ENCODE measurements at places on chromosomes 7 and 10.
A peak's percentile ranks its signal among the peaks of the same experiment; 100 is the strongest.

DNA sequence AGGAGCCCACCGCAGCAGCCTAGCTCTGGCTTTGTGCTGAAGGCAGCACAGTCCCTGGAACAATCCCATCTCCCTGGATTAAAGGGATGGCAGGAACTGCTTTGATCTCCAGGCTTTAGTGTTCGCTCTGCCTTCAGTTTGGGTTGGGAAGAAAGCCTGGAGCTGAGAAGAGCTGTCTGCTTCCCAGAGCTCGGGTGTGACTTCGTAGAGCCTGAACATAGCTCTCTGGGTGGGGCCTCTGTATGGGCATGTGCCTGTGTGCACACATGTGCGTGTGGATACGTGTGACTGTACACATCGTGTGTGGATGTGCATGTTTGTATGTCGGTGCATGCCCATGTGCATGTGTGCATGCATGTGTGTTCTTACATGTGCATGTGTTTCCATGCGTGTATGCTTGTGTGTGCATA, 8.7 kb downstream of the ADCY1 start:
- no peak for DNase-seq

- DNase-seq = no peak
These were observed 100.6 kb downstream of the RBM20 start for GRCh38 chr10:110744782-110745181.

DNA sequence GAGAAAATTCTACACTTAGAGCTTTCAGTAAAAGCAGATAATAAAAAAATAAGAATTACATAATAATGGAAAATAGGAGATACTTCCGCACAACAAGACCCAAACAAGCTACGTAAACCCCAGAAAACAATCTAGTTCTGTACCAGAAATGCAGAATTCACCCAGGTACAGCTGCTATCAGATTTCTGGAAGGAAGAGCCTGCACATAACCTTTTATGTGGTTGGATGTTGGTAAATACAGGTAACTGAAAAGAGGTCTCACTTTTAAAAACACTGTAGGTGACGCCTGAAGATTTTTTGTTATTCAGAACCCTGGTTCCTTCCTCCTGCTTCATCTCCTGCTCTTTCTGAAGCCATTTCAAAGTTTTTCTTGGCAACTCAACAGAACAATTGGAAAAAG, 29.9 kb downstream of the PANK1 start:
- DNase-seq = no peak

GRCh38 chr10:126259760-126260479, 128.4 kb downstream of the ADAM12 start:
- no peak for DNase-seq

- DNase-seq = no peak
These were observed 231.3 kb downstream of the MDFIC start for GRCh38 chr7:115153176-115153575.

- DNase-seq = no peak
These were observed 39.0 kb upstream of the C10orf67 start for GRCh38 chr10:23383637-23384036.

- DNase-seq = no peak
These were observed 12.3 kb upstream of the FAM133B start for GRCh38 chr7:92602352-92603088.

GRCh38 chr10:27494116-27494805, 9.8 kb upstream of the RAB18 start:
- no peak for DNase-seq

DNA sequence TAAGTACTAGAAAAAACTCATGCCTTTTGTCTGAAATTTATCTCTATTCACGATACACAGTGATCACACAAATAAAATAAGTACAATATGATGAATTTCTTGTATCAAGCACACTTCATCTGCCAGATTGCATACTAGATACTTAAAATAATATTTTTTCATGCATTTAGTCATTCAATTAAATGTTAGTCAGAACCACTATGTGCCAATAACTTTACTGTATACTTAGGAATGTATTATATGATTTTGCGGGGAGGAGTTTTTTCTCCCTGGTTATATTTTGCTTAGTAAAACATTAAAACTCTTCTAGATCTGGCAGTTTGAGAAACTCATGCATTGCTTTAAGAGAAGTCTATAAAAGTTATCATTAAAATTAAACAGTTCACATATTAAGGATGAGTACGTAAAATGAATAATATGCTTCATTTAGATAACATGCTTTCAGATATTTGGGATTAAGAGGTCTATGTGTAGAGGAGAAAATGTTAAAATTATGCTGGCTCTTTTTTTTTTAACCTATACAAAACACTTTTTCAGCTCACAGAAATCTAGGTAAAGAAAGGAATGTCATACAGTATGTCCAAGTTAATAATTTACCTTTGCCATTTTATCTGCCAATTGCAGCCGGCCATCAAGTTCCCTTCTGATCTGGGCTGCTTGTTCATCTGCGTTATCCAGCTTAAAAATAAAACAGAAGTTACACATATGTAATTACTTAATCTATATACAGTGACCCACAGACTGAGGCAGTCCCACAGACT, 70.1 kb downstream of the RNF133 start:
- no peak for DNase-seq

DNA sequence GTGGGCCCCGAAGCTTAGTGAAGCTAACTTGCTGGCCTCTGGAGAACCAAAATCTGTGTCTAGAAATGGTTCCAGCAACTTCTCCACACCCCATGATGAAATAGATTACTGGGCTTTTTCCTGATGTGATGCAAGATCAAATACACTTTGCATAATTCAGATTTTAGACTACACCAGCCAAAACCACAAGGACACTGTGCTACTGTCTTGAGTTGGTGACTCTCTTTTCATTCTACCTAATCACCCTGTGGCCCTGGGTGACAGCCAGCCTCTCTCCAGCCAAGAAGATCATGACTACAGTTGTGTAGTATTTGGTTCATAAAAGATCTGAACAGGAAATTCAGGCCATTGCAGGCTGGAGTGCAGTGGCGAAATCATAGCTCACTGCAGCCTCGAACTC, 22.2 kb downstream of the AZGP1 start:
- no peak for DNase-seq

DNA sequence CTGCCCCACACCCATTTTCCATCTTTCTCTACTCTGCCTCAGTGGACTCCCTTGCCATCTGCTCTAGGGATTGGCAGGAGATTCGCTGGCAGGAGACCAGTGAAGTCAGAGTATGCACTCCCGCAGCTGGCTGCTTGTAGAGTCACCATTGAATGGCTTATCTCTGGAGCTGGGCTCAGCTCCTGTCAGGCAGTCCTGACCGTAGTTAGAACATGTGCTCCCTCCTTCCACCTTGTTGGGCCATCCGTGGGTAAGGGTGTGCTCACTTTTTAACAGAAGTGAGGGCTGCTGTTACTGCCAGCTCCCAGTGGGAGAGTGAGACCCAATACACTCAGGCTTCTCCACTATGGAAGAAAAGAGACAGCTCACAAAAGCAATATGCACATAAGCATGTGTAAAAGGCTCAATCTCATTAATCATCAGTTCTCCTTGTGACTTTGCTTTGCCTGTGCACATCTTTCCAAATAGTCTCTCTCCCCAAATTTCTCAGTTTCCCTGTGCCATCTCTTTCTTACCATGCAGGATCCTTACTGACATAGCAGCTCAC, 773.3 kb downstream of the GRID1 start:
- DNase-seq = no peak

DNA sequence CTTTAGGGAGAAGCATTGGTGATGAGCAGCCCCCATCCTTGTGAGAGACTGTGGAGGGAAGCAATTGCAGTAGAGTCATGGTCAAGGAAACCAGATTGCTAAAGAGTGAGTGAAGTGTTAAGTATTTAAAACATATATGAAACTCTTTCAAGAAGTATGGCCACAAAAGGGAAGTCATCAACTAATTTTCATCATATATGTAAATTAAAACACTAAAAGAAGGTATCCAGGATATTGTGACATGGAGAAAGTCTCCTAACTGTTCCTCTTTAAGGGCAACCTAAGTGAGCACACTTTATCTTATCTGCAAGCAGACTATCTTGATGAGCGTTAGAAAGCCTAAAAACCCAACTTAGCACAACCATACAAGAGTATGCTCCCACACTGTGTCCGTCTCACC, 69.7 kb downstream of the CD36 start:
- DNase-seq = no peak

DNA sequence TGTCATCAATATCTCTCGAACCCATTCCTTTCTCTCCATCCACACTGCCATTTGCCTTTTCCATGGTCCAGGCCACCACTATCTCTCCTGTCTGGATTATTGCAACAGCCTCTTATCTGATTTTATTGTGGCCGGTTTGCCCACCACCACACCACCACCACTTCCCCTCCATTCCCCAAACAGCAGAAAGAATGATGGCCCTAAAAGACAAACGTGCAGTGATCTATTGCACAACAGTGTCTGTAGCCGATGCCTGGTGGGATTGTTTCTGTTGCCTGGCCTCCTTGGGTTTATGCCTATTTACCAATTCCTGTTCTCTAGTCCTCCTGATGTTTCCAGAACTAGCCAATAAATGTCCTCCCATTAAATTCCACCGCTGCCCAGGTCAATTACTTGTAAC, 10.2 kb upstream of the ST8SIA6 start:
- no peak for DNase-seq

- no peak for DNase-seq
These were observed 318.4 kb downstream of the GLRX3 start for GRCh38 chr10:130454543-130455000.

DNA sequence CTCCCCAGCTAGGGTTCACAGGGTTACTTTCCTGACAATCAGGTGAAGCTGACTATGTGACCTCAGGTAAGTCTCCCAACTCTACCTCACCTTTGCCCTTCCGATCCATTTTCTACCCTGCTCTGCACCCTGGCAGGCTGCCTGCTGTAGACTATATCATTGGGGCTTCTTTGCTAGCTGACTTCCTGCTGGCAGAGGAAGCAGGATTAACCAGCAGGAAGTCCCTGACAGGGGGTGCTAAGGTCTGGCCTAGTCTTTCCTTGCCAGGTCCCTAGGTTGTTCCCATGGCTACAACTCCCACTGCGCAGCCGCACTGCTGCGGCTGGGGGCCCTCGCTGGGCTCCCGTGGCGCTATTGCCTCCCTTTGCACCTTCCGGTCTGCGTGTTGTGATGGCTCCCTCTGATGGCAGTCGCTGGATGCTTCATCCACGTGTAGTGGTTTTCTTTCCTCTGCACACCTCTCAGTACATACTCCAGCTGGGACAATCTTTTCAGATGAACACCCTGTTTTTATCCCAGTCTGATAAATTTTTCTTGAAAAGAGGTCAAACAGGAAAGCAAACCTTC, 365.9 kb downstream of the REEP3 start:
- DNase-seq = no peak

GRCh38 chr7:78018641-78019446, 220.3 kb downstream of the PHTF2 start:
- peak; percentile 8 for DNase-seq

GRCh38 chr7:116493449-116493848, 6.1 kb upstream of the CAV2 start:
- no peak for DNase-seq

DNA sequence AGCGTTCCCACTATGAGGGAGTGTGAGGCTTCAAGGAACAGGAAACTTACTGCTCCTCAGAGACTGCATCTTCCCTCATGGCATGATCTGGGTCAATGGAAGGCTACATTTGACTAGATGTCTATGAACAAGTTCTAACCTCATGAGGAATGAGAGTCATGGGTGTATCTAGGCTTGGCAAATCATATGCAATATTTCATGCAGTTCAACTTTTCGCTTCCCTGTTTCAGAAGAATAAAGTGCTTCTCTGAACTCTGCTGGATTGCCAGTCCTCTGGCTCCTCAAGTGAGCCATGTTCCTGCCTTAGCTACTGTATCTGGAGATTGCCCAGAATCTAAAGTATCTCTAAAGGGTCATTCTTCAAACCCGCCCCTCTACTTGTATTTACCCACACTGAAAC, 54.3 kb upstream of the SEMA3A start:
- no peak for DNase-seq

GRCh38 chr10:78974617-78975317, 94.0 kb upstream of the ZMIZ1 start:
- no peak for DNase-seq

DNA sequence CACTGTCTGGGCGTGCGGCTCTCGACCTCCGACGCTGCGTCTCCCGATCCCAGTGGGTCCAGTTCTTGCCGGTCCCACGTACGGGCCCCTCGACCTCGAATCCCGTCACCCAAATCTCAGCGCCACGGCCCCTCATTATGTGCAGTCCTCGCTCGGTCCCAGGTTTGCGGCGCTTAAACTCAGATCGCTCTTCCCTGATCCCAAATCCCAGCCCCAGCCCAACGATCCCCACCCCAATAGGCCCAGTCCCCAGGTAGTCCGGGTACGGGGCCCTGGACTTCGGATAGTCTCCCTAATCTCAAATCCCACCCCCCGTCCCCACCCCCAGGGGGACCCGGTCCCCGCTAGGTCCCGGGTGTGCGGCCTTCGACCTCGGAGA, 666 bp downstream of the HNRNPF start:
- no peak for DNase-seq

- DNase-seq = no peak
These were observed 21.8 kb downstream of the PWWP2B start for GRCh38 chr10:132418527-132419416.

- no peak for DNase-seq
These were observed 172.0 kb downstream of the ZEB1 start for GRCh38 chr10:31490858-31491504.

DNA sequence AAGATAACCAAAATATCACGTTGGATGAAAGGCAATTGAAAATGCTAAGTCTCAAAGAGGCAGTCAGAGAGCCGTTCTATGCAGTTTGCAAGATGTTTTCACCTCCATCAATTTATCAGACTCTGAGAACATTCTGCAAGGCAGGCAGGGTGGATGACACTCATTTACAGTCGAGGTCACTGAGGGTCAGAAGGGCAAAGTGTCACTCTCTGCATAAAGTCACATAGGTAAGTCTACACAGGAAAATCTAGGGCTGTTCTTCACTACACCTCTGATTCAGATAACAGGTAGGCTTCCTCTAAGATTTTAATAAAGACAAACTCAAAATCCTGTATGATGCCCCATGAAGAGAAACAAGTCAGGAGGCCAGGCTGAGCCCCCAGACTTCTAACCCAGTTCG, 1.4 kb upstream of the PLEKHA1 start:
- DNase-seq = no peak

- DNase-seq = no peak
These were observed 59.9 kb downstream of the SGMS1 start for GRCh38 chr10:50563906-50564305.

- no peak for DNase-seq
These were observed 3.8 kb upstream of the MKI67 start for GRCh38 chr10:128130051-128130450.

GRCh38 chr10:13637303-13637856, 50.6 kb downstream of the PRPF18 start:
- DNase-seq = no peak
